Mesothelial cell of epicardium (in vitro differentiated cells): ENCODE measurements at places on chromosomes 1 and 21. TPM values are rescaled to one million over a fixed set of nuclear protein-coding genes. Genes with fewer than 3 reads are reported as not detected.
A peak's percentile ranks its signal among the peaks of the same experiment; 100 is the strongest.

FLVCR1 gene
- total RNA-seq: 19.8 to 23.1 TPM (median 21.2 TPM) in 3 replicates

GRCh38 chr1:25161981-25162380 is 70.3 kb downstream of the SYF2 start:
- DNase-seq: no peak
- H3K4me3 ChIP-seq: no peak overlapping the region
- H3K27me3 ChIP-seq: peaks cover 25% of the 10 kb centered on the region
- no peaks in the 10 kb centered on the region for H3K4me1 ChIP-seq
- no peaks in the 10 kb centered on the region for H3K36me3 ChIP-seq

DNA sequence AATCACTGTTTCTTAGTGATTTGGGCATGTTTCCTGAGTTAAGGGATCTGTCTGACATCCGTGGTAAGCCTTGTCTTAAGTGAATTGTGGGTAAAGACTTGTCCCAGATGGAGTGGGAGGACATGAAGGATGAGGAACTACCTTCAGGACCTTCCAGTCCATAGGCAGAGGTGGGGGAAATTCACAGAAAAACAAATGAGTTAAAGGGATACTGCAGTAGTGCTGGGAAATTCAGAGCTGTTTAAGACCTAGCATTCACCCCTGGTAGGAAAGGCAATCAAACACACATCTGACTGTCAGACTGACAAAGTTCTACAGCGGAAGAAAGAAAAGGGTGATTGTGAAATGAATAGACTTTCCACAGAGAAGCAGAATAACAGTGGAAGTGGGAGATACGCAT is 3.0 kb downstream of the GNAT2 start:
- peak overlapping the region; percentile 5 for H3K27ac ChIP-seq
- no peak for DNase-seq
- H3K4me3 ChIP-seq: no peak overlapping the region
- H3K4me1 ChIP-seq: peaks cover 28% of the 10 kb centered on the region
- no peaks in the 10 kb centered on the region for H3K36me3 ChIP-seq

DNA sequence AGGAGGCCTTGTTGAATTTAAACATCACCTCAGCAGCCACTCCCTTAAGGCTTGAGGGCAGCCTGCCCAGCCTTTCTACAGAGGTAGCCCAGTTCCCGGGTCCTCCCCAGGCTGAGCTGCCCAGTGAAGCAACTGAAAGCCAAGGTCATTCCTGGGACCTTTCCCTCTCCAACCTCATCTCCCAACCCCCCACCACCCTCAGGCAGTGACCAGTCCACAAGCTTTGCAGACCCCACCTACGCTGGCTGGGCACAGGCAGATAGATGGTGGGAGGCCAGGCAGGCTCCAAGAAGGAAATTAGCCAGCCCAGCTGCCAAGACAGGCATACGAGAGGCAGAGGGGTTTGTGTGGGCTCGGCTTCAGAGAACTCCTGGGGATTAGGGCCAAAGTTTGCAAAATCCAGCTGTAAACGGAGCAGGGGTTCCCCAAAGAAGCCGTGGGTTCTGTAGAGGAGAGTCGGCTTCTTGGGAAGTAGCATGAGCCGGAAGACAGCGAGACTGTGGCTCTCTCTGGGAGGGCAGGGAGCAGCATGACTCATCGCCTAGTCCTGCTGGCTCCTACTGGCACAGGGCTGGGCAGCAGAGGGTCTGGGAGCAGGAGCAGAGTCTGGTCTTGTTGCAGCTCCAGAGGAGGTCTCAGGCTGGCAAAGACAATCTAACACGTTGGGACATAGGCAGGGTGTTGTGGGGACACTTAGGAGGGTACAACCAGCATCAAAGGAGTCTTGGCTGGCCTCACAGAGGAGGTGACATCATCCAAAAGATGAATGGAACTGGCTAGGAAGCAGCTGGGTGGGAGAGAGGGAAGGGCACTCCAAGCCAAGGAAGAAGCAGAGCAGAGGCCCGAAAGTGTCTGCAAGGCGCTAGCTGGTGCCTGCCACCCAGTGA is 2.8 kb upstream of the ZC3H12A start:
- peaks cover 34% of the 10 kb centered on the region for H3K4me1 ChIP-seq
- H3K36me3 ChIP-seq: no peaks in the 10 kb centered on the region
- H3K4me3 ChIP-seq: peak overlapping the region; percentile 7
- H3K27ac ChIP-seq: peak overlapping the region; percentile 81
- H3K27me3 ChIP-seq: peaks cover 18% of the 10 kb centered on the region

- H3K4me1 ChIP-seq: peaks cover 20% of the 10 kb centered on the region
- no peaks in the 10 kb centered on the region for H3K36me3 ChIP-seq
- H3K27me3 ChIP-seq: no peaks in the 10 kb centered on the region
These were observed 35.7 kb downstream of the NEK2 start for GRCh38 chr1:211639475-211640300.
